ENCODE measurements at places on chromosomes 1 and 21.
A peak's percentile ranks its signal among the peaks of the same experiment; 100 is the strongest.

GRCh38 chr1:78145105-78145580 lies 99.4 kb downstream of the GIPC2 start:
- DNase-seq = no peak

GRCh38 chr1:229947968-229948367 lies 119.1 kb upstream of the GALNT2 start:
- no peak for DNase-seq

DNA sequence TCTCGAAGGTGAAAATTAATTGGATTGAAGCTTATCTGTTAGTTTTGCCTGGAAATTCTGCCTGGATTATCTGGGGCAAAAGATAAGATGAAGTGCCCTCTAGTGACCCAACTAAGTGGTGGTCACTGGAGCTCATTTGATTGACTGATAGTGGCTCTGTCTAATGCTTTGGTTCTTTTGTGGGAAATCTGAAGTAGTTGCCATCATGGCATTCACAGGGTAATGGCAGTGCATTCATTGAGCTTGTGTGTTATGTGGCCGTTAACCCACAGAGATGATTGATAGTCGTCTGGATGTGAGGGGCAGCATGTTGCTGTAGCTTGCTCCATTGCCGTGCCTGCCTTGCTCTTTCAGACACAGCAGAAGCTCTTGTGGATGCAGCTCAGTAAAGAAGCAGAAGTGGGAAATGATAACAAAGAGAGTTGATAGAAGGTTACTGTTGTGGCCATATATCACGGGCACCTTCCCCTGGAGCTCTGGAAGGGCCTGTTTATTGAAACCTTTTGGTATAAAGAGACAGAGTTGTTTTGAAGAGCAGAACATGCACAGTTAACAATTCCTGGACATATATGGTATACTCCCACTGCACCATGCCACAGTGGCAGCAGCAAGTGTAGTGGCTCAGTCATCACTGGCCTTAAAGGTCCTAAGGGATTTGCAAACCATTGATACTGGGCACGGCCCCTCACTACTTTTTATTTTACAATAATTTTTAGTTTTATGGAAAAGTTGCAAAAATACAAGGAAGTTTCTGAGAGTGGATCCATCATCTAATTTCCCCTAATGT lies 42.0 kb downstream of the CXADR start:
- no peak for DNase-seq

DNA sequence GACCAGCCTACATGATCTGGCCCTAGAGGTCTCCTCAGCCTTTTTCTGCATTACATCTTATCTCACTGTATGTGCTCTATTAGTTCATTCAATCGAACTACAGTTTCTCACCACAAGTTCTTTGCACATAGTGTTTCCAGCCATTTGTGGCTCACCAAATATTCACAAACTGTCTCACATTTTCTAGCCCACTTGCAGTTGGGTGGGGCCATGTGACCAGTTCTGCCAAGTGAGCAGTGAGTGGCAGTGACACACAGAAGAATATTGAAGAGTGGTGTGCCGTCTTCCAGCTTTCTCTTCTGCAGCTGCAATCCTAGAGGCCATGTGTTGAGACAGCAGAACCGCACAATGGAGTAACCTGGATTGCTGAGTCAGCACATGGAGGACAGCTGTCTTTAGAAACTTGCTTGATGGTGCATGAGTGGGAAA lies 103.2 kb upstream of the ZNF644 start:
- DNase-seq = peak; percentile 9

- DNase-seq = no peak
These were observed 1548.6 kb upstream of the B3GALT2 start for GRCh38 chr1:194734970-194735369.

- DNase-seq = no peak
These were observed 293.6 kb downstream of the PLPP3 start for GRCh38 chr1:56285554-56286402.

GRCh38 chr1:208243967-208244916 lies at the start of gene PLXNA2:
TSS of gene PLXNA2 (minus strand) at chr1:208244384. CDS start at chr1:208217922, 26,462 bp downstream.
- peak; percentile 44 for DNase-seq

GRCh38 chr1:99561952-99562351 lies 84.0 kb upstream of the PALMD start:
- no peak for DNase-seq

DNA sequence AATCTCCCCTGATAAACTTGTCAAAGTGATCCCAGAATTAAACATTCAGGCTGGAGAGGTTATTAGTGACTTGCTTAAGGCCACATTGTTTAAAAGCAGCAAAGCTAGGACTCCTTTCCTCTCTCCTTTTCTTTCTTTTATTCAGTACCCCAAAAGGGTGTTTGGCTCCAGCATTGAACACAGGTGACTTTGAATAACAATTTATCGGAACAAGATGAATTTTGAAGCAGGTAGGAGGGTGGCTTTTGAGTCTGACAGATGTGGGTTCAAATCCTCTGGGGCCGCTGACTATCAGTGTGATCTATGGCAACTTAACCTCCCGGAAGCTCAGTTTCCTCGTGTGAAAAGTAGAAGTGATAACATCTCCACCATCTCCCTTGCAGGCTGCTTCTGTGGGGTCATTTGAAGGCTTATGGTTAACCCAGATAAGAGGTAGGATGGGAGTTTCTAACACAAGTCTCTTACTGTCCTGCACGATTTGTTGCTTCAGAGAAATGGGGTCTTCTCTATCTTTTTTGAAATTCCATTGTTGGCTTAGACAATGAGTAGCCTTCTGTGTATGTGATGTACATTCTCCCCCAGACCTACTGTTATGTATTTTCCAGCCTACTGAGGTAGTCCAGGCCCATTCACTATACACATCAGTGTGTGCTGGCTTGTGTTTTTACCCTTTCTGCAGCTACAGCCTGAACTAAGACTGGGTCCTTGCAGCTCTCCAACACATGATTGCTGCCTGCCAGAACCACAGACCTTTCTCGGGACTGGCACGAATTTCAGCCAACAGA lies 29.0 kb downstream of the JUN start:
- DNase-seq = no peak

DNA sequence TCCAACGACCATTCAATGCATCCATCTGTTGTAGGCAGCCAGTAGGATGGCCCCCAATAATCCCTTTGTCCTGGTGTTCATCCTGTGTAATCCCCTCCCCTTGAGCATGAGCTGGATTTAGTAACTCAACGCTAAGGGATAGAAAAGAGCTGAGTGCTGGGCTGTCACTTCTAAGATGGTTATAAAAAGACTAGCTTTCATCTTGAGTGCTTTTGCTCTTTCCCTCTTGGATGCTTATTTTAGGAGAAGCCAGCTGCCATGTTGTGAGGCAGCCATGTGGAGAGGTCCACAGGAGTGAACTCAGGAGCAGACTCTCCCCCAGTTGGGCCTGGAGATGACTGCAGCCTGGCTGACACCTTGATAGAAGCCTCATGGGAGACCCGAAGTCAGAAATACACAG lies 401.5 kb downstream of the VAV3 start:
- DNase-seq = no peak
